Fibroblast of skin of left quadriceps (primary cell): ENCODE measurements at places on chromosomes 7 and 10.

GRCh38 chr7:50208378-50208982 lies 96.0 kb upstream of the IKZF1 start:
- no peak for DNase-seq

DNA sequence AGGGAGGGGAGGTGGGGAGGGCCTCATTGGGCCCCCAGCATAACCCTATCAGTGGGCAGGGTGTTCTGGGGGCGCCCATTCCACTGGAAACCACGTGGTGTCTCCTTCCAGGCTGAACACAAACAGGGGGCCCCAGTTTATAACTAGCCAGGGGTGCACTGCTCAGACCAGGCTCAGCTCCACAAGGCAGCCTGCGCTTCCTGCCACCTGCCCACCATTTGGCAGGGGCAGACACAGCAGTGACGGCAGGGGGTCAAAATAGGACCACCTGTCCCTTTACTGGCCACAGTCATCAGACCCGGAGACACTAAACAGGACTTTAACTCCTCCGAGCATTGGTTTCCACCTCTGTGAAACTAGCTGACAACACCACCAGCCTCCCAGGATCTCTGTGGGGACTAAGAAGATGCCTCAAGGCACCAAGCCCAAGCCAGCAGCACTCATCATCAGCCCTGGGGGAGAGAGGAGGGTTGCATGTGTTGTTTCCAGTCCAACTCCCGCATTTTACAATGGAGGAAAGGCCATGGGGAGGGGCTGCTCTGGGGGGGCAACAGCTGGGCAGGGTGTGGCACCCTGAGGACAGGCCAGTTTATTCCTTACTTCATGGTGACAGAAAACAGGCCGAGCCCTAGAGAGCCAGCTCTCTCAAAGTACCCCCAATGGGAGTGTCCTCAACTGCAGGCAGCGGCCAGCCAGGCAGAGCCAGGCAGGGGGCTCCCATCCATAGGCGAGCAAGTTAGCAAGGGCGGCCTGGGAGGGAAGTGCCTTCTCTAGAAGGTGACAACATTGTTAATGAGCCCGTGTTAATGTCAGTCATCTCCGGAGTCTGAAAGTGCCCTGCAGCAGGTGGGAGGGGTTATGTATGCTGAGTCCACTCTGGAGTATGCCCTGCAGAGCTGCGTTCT lies 127.6 kb downstream of the TNS3 start:
- DNase-seq: no peak

GRCh38 chr10:87659571-87660483 lies at the start of gene PAPSS2:
Gene PAPSS2 (plus strand): TSS chr10:87659878. CDS start chr10:87659982, 104 bp downstream.
- DNase-seq: no peak

DNA sequence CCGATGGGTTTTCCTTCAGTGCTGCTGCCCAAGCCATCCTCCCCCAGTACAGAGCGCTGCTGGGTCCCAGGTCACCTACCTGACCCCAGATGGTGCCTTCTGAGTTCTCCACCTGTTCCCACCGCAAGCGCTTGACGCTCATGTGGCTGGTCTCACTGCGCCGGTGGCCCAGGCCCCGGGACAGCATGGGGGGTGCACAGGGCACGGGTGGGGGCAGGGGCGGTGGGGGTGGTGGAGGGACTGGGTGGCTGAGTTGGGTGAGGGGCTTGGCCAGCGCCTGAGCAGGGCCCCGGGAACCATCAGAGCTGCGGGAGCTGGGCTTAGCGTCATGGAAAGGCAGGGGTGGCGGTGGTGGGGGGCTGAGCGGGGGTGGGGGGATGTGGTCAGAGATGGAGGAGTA lies 43.4 kb downstream of the GRID2IP start:
- DNase-seq: no peak

DNA sequence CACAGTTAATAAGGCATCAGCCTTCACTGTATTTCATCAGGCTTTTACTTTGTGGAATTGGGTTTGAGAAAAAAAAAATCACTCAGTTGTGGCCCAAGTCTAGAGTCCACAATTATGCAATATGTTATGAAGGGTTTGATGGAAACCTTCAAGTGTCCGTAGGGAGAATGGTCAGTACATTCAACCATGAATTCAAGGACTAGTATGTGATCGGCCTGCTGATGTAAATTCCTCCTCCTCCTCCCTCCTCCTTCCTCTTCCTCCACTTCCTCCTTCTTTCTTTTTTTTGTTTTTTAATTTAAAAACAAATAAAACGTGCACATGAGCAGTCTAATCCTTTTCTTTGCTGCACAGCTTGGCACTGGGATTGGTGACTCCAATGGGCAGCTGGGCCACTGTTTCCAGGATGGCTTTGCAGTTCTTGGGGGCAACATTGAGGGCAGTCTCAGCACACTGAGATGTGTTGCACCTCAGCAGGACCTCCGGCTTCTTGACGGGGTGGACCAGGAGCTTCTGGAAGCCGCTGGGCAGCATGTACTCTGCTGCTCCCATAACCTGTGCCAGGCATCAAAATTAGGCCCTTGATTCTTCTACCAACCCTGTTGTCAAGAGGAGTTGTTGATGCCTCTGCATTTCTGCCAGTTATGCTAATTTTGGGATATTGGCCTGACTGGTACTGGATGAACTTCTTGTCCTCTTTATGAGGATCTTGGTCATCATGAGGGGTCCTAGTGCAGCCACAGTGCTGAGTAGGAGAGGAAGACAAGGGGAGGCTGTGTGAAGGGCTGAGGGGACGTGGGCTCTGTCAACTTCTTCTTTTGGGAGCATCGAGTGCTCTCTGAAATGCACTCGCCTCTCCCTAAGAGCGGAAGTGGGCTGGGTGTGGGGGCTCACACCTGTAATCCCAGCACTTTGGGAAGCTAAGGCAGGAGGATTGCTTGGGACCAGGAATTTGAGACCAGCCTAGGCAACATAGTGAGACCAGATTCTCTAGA lies 9.3 kb upstream of the IL2RA start:
- no peak for DNase-seq

- DNase-seq: no peak
These were observed 1.7 kb downstream of the MEPCE start for GRCh38 chr7:100431286-100431735.

DNA sequence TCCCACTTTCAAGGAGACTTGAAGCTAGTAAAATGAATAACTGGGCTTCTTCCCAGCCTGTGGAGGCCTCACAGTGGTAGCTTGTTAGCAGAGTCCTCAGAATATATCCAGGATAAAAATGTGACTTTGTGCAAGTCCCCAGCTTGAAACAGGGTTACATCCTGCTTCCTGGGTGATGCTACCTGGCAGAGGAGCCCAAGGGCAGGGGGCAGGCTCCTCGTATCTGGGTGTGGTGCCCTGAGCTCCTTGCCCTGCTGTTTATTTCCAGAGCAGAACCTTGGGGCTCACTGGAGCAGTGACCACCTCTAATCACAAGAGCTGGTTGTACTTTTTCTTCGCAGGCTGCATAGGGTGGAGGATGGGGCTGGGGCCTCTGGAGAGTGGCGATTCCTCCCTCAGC lies 94.8 kb downstream of the GRK5 start:
- DNase-seq: no peak

- no peak for DNase-seq
These were observed 71.9 kb upstream of the CC2D2B start for GRCh38 chr10:95835911-95836310.

GRCh38 chr7:12715372-12716133 lies 28.1 kb downstream of the ARL4A start:
- DNase-seq: peak; percentile 74
